Esophagus mucosa (tissue), 1 donor: ENCODE measurements at places on chromosomes 1 and 21. TPM values are rescaled to one million over a fixed set of nuclear protein-coding genes. Genes with fewer than 3 reads are reported as not detected.

The KLHL12 gene
- 21.5 TPM for total RNA-seq

DNA sequence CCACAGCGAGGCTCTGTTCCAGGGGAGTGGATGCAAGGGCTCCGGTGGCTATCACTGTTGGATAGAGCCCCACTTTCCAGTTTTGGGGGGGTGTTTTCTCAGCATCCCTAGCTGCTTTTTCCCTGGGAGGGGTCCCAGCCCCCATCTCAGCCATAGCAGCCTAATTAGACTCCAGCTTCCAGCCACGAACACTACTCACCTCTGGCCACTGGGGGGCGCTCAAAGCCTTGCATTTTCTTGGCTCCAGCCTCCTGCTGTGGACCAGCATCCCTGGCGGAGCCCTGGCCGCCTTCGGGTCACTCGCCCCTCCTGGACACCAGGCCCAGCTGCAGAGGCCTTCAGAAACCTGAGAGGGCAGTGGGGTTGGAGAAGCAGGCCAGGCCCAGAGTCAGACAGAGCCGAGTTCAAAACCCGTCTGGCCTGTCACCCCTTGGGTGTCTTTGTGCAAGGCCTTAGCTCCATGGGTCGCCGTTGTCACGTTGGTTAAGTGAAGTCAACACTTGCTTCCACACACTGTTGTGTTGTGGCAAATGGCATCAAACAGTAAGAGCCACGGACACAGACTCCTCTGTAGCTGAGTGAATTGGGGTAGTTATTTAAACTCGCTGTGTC, 93.5 kb upstream of the ACTL8 start:
- peak; percentile 25 for ATAC-seq

- ATAC-seq: no peak
Observed at GRCh38 chr1:159825564-159825963, 1.1 kb upstream of the SLAMF8 start.

- ATAC-seq: no peak
Observed at GRCh38 chr21:44047996-44048560, 36.0 kb downstream of the TRAPPC10 start.

The OR2L5 gene
- total RNA-seq: not detected

DNA sequence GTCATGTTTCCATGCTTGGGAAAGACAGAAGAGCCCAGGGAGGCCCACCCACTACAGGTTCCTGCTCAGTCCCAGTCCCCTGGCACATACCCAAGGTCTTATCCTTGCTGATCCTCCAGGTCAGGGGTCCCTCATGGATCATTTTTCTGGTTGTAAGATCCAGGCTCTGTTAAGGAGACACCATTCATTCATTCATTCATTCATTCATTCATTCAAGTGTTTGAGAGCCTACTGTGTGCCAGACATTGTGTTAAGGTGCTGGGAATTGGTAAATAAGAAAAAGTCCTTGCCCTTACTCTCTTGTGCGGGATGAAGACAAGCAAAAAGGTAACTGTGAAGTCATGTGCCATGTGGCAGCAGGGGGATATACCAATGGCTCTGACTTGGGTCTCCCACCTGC, 23.8 kb downstream of the LRRC71 start:
- ATAC-seq: no peak

DNA sequence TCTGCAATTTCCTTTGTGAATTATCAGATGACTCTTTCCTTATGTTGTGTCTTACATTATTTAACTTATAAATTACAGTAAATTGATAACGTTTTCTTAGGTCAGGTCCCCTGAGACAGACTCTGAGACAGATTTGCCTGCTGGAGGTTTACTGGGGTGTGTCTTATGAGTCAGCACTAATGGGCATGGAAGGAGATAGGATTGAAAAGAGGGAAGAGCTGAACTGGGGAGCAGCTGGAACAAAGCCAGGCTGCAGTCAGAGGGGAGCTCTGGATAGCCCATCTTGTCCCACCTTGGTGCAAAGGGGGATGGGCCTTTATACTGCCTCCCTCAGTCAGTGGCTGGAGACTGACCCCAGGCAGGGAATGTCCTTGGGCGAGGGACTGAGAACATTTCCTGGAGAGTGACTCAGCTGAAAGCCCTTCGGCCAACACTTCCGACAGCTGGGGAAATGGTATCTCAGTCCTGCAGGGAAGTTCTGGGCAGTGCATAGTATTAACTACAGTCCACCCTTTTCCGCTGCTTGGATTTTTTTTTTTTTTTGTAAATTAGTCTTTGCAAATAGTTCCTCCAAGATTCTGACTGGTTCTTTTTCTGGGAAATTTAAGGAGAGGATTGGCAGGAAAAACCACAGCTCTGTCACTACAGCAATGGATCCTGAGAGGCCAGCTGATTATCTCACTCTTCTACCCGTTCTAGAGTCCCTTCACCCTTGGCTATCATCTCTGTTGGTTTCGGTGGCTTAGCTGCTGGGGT, 39.1 kb upstream of the CDC42BPA start:
- ATAC-seq: peak; percentile 81

- ATAC-seq: no peak
Observed at GRCh38 chr1:202663131-202663530, 47.1 kb downstream of the SYT2 start.

DNA sequence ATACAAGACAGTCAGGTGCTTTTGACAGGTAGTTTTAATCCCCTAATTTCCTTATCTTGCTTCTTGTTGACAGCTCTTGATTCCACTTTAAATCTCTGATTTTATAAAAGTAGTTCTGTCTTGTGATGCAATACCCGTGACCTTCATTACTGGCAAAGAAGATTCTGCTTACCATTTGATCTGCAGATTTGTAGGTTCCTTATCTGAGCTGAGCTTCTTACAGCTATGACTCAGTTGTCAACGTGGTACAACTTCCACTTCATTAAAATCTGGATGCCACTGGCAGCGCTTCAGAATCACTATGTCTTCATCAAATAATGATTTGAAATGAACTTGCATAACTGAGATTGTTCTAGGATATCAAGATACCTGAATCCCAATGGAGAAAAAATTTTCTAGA, 543.6 kb upstream of the B3GALT2 start:
- ATAC-seq: no peak

GRCh38 chr1:20534659-20535417, 17.5 kb upstream of the FAM43B start:
- no peak for ATAC-seq

DNA sequence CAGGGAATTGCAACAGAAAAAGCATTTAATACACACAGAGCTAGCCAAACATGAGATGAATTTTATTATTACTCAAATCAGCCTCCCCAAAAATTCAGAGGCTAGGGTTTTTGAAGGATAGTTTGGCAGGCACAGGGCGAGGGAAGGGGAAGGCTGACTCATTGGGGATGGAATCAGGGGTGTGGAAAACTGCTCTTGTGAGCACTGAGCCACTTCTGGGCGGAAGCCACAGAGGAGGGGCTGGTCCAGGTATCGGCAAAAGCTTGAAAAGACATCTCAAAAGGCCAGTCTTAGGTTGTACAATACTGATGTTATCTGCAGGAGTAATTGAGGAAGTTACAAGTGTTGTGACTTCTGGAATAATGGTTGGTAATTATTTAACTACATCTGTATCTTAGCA, 109.4 kb downstream of the TLR5 start:
- no peak for ATAC-seq

The DNM3 gene
- total RNA-seq: 1.6 TPM

- peak; percentile 88 for ATAC-seq
Observed at GRCh38 chr1:91827087-91827458, 58.9 kb downstream of the TGFBR3 start.

GRCh38 chr1:83112248-83112885, 886.6 kb downstream of the TTLL7 start:
- no peak for ATAC-seq

GRCh38 chr1:27666791-27667254, 5.2 kb downstream of the IFI6 start:
- no peak for ATAC-seq

DNA sequence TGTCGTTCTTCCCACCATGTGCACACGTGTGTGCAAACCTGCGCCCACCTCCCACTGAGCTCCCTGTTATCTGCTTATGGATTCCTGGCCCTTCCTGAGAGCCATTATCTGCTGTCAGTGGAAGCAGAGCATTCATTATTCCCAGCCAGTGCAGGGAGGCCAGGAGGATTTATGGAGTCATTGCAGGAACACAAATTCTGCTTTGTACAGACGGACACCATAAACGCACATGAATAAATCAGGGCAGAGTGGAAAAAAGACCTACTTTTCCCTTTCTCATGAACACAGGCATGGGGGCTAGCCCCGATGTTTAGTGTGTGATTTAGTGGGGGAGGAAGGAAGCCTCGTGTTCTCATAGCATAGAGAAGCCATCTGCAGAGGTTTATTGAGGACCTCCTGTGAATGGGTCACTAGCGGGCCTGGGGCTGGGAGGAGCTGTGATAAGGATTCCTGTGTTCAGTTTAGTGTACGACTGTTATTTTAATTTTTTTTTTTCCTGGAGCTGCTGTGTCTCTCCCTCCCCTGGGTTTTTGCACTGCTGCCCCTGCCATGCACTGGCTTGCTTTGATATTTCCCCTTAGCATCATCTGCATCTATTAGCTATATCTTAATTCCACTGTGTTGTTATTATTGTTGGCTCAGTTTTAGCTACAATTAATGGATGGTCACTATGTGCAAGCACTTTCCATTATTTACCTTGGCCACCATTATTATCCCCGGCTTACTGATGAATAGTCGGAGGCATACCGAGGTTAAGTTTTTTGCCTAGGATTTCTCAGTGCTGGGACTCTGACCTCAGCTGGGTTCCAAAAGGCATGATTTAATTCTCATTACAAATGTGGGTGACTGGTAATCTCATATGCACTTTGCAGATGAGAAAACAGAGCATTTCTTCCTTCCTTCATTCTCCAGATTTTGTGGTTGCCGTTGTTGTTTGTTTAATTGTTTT, 33.0 kb downstream of the HUNK start:
- ATAC-seq: no peak

The GBP5 gene
- 1.2 TPM for total RNA-seq

The LCE1E gene
- total RNA-seq: not detected

DNA sequence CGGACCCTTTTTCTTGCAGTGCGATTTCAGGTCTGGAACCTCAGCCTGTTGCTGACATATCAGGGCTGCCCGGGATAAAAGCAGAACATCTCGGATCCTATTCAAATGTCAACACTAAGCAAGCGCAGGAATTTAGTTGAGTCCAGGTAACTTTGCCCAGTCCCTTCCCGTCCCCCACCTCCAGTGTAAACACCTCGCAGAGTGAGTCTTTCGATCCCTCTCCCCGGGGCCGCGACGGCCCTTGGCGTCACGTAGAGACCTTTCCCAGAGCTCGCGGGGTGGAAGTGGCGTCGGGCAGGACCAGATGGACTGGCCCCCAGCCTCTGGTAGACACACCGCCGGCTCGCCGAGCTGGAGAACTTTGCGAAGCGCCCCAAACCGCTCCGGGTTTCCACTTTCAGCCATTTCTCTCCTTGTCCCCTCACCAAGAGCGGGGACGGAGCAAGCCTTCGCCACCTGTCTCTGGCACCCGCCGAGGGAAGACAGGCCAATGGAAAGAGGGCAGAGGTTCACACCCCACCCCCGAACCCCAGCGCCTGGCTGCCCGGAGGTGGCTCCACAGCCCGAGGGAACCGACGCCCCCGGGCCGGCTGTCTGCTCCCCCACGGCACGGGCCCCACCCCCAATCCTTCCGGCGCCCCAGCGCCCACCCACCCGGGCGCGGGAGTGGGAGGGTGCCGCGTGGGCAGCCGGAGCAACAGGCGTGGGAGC, 570 bp downstream of the KCND3 start:
- ATAC-seq: no peak

DNA sequence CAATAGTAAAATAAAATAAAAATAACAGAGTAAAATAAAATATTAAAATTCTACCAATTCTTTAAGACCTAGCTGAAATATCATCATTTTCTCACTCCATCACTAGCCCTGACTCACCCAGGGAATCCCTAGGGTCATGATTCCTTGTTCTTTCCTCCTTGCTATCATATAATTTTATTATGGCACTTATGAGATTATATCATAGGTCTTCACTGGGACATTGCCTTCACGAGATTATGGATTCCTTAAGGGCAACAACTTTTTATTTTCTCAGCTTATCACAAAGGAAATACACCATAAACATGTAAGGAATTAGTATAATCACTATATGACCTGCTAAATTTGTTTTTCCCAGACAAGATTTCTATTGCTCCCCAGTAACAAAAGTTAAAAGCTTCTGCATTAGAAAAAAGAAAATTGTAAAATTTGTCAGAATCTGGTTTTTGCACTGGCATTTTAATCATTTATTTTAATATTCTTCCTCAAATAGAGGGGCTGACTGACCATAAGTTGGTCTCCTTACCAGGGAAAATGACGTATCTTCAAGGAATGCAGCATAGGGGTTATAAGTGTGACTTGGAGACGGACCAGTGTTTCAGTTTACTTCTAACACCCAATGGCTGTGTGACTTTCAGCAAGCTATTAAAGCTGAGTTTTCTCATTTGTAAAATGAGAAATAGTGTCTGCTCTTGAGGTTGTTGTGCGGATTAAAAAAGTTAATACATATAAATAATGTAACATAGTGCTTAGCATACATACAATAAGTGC, 8.8 kb upstream of the CLCA4 start:
- ATAC-seq: no peak

The DNAJC28 gene
- 0.52 TPM for total RNA-seq

DNA sequence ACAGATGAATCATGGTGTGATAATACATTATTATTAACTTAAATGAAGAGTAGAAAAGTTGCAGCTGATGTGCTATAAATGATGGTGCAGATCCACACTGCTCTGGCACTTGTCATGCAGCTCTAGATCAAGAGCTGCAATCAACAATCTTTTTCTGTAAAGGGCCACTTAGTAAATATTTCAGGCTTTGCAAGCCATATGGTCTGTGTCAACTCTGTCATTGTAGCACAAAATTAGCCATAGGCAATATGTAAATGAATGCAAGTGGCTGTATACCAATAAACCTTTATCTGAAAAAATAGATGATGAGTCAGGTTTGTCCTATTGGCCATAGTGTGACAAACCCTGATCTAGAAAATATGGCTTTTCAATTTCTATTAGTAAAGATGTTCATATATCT, 66.6 kb downstream of the RGS18 start:
- ATAC-seq: no peak

The ADGRL4 gene
- 3.5 TPM for total RNA-seq

GRCh38 chr1:201299968-201300367, 16.7 kb downstream of the PKP1 start:
- ATAC-seq: peak; percentile 73

The TMEM269 gene
- total RNA-seq: 0.08 TPM

- no peak for ATAC-seq
Observed at GRCh38 chr1:81330521-81330920, 470.2 kb upstream of the ADGRL2 start.

GRCh38 chr1:93036672-93037071, 42.4 kb upstream of the MTF2 start:
- no peak for ATAC-seq

GRCh38 chr1:25990702-25991395, 7.0 kb downstream of the PAFAH2 start:
- no peak for ATAC-seq
